ENCODE measurements at places on chromosomes 12 and 14. TPM values are rescaled to one million over a fixed set of nuclear protein-coding genes. Genes with fewer than 3 reads are reported as not detected.
A peak's percentile ranks its signal among the peaks of the same experiment; 100 is the strongest.

MIP gene
- total RNA-seq: not detected

CLEC9A gene
- not detected for total RNA-seq

RERGL gene
- total RNA-seq: not detected

KIF26A gene
- 0.89 TPM for total RNA-seq

KRT83 gene
- not detected for total RNA-seq

TOMM20L gene
- not detected for total RNA-seq

DNA sequence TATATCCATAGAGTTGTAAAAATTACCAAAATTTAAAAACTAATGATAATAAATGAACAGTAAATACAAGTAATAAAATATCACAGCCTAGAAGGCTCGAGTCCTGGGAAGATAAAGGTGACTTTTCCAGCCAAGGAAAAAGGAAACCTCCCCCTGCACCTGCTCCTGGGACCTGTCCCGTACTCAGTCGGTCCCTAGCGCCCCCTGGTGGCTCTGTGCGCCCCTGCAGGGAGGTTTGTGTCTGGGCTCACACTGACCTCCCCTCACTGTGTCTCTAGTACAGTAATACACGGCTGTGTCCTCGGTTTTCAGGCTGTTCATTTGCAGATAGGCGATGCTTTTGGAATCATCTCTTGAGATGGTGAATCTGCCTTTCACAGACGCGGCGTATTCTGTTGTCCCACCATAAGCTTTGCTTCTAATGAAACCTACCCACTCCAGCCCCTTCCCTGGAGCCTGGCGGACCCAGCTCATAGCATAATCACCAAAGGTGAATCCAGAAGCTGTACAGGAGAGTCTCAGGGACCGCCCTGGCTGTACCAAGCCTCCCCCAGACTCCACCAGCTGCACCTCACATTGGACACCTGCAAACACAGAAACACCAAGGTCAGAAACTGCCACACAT is 1030.4 kb downstream of the TMEM121 start:
- DNase-seq: peak; percentile 68
- no peak overlapping the region for H3K4me3 ChIP-seq
- H3K27me3 ChIP-seq: peaks cover 10% of the 10 kb centered on the region
- no peaks in the 10 kb centered on the region for H3K4me1 ChIP-seq

DNA sequence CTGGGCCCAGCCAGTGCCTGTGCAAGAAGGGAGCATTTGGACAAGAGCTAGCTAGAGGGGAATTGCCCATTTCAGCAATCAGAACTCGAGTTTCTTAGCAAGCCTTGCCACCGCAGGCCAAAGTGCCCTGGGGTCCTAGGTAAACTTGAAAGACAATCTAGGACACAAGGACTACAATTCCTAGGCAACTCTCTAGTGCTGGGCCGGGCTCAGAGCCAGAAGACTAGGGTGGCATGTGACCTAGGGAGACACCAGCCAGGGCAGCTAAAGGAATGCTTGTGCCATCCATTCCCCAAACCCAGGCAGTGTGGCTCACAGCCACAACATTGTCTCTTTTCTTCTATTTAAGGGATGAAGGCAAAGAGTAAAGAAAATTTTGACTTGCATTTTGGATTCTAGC is 205.0 kb downstream of the BMP4 start:
- H3K27me3 ChIP-seq: peaks cover 9% of the 10 kb centered on the region
- H3K4me3 ChIP-seq: no peak overlapping the region
- H3K27ac ChIP-seq: no peak overlapping the region
- no peaks in the 10 kb centered on the region for H3K4me1 ChIP-seq

DNA sequence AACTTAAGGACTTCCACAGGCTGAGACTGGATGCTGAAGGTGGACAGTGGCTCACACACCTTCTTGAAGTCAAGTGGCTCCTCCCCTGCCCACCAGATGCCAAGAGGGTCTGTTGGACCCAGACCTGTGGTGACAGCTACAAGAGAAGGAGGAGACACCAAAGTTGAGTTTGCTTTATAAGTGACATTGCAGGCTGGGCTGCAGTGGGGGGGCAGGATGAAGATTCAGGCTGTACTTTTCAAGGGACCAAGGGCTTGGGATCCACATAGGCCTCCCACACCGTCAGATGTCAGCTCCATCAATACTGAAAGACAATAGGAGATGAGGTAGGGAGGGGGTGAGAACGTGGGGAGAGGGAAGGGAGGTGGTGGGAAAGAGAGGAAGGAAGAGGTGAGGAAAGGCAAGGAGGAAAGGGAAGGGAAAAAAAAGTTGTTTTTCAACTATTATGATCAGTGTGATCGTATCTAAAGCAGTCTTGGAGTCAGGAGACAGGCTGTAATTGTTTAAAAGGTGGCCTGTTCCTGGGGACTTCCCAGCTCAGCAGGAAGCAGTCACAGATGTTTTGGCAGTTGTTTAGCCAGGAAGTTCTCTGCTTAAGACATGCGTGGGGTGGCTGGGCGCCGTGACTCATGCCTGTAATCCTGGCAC is 84.1 kb upstream of the RESF1 start:
- H3K4me3 ChIP-seq: peak overlapping the region; percentile 62
- H3K4me1 ChIP-seq: peaks cover 27% of the 10 kb centered on the region

GRCh38 chr14:66910311-66910840 is 278.9 kb upstream of the GARIN2 start:
- no peaks in the 10 kb centered on the region for H3K4me1 ChIP-seq
- H3K36me3 ChIP-seq: peaks cover 7% of the 10 kb centered on the region
- no peak overlapping the region for H3K27ac ChIP-seq
- no peaks in the 10 kb centered on the region for H3K27me3 ChIP-seq
- no peak for DNase-seq

DNA sequence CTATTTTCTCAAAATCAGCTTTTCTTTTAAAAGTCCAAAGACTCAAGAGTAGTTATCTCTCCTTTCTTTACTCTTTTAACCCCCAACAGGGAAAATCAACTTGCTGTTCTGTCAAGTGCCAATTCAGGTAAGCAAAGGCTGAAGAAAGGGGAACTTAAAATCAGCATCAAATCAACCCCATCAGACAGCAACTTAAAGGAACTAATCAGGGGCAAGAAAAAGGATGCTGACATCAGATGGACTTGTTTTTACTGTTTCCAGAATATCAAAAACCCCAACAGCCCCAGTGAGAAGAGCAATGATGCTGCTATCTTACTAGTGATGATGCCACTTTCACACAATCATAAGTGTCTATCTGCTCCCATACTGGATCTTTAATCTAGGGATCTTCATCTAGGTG is 3.4 kb downstream of the BAZ2A start:
- no peak for DNase-seq
- H3K4me1 ChIP-seq: peaks cover 67% of the 10 kb centered on the region
- no peak overlapping the region for H3K4me3 ChIP-seq
- H3K36me3 ChIP-seq: peaks cover 24% of the 10 kb centered on the region
- no peaks in the 10 kb centered on the region for H3K27me3 ChIP-seq

- H3K36me3 ChIP-seq: no peaks in the 10 kb centered on the region
- no peak overlapping the region for H3K4me3 ChIP-seq
- no peaks in the 10 kb centered on the region for H3K4me1 ChIP-seq
- no peak for DNase-seq
Measured at GRCh38 chr12:58503731-58504130, 416.6 kb downstream of the LRIG3 start.

- H3K36me3 ChIP-seq: peaks cover 17% of the 10 kb centered on the region
- DNase-seq: no peak
- H3K27me3 ChIP-seq: peaks cover 54% of the 10 kb centered on the region
- no peak overlapping the region for H3K27ac ChIP-seq
- H3K4me3 ChIP-seq: no peak overlapping the region
- peaks cover 10% of the 10 kb centered on the region for H3K4me1 ChIP-seq
Measured at GRCh38 chr12:77062846-77063461, 2.4 kb downstream of the E2F7 start.
